ENCODE measurements at places on chromosomes 13 and 19. TPM values are rescaled to one million over a fixed set of nuclear protein-coding genes. Genes with fewer than 3 reads are reported as not detected.

DNA sequence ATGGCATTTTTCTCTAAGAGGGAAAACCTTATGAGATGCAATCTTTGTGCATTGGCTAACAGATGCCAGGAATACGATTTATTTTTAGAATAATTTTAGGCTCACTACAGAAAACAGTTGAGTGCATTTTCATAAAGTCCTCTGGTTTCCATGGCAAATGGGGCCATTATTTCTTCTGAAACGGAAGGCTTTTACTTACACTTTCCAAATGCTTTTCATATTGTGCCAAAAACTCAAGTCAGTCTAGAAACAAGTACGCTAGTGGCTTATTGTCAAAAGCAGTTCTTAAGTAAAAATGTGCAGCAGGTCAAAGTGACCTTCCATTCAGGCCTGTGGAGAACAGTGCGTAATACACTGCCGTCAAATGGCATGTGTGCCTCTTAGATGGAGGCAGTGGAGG, 628.7 kb downstream of the EFNB2 start:
- no peak for DNase-seq

GRCh38 chr19:30153326-30154210, 211.5 kb downstream of the URI1 start:
- no peak for DNase-seq

DNA sequence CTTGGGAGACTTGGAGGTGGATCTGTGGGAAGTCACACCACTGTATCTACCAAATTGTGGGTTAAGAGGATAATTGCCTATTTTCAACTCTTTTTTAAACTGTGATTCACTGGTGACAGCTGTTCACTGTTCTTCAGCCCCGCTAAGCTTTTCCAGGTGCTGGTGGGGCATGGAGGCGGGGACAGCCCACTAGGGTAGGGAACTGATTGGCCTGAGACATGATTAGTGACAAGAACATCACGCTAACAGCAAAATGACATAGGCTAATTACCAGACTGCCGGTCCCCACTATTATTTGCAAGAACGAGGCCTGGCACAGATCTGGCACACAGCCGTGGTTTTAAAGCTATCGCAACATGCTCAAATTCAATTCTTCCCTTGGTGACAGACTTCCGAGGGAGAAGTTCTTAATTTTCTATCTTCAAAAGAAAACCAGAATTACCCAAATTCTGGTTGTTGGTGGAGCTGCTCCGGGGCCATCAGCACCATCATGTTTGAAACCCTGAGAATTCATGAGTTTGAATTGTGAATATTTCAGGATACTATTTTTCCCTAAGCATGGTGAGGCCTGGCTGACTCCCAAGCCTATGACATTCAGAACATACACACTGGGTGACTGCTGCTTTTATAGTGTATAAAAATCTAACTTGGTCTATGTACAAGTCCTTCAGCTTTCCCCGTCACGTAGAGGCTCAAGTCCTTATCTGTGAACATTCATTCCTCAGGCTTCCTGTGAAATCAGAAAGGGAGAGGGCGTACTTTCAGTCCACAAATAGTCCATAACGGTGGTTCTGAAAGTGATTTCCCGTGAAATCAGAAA, 17.9 kb downstream of the DOCK9 start:
- no peak for DNase-seq

DNA sequence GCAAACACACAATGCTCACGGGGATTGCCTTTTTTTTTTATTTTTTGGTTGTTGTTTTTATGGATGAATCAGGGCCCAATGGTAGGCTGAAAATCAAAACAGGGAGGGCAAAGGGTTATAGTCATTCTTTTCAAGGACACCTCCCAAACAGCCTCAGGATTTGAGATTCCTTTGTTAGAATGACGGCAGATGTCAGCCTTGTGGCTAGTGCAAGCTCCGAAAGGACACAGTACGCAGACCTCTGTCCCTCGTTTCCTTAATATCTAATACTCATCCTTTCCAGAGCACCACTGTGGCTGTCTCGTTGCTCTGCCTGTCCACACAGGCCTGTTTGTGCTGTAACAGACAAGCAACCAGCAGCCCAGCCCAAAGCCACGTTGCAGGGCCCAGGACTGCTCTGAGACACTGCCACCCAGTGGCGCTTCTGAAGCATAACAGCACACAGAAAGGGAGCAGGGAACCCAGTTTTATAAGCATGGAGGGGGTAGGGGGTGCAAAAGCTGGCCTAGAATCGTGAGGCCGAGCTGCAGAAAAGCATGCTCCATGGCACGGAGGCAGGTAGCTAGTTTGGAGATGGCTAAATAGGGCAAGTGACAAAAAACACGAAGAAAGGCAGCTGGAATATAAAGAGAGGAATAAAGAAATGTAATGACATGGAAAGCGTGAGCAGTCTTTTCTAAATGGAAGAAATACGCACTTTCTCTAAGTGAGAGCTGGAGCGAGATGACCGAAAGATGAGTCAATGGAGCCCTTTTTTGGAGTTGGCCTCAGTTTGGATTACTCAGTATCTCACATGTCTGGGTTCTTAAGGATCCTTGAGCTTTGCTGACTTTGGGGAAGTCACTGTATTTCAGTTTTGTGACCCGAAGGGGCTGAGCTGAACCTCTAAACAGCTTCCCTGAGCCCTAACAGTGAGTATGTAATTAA, 40.7 kb upstream of the MEDAG start:
- DNase-seq: peak; percentile 96

- peak; percentile 89 for DNase-seq
These were observed 11.0 kb downstream of the FUZ start for GRCh38 chr19:49801966-49802661.

DNA sequence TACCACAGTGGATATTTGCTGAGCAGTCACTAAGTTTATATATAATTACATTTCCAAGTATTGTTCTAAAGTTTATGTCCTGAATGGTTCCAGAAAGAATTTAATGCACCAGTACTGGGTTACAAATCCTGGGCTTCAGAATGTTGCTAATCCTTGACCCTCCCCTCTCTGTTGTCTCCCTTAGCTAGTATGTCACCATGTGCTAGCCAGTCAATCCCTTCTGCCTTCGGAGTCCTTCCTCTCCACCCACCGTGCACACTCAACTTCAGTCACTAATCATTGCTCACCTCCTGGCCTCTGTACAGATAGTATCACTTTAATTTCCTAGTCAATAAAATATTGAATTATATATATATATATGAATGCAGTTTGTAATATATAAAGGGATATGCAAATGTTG, 7.5 kb downstream of the FAM124A start:
- DNase-seq: no peak

DNA sequence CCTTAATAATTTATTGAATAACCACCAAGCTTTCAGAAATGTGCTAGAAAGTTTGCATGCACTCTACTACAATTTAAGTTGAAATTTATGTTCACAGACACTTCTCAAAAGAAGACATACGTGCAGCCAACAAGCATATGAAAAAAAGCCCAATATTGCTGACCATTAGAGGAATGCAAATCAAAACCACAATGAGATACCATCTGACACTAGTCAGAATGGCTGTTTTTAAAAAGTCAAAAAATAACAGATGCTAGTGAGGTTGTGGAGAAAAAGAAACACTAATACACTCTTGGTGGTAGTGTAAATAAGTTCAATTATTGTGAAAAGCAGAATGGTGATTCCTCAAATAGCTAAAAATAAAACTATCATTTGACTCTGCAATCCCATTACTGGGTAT, 308.8 kb upstream of the PCDH9 start:
- DNase-seq: peak; percentile 36

GRCh38 chr13:33066329-33066728, 50.1 kb downstream of the KL start:
- no peak for DNase-seq

- DNase-seq: no peak
These were observed 60.2 kb downstream of the ESD start for GRCh38 chr13:46736541-46737310.

DNA sequence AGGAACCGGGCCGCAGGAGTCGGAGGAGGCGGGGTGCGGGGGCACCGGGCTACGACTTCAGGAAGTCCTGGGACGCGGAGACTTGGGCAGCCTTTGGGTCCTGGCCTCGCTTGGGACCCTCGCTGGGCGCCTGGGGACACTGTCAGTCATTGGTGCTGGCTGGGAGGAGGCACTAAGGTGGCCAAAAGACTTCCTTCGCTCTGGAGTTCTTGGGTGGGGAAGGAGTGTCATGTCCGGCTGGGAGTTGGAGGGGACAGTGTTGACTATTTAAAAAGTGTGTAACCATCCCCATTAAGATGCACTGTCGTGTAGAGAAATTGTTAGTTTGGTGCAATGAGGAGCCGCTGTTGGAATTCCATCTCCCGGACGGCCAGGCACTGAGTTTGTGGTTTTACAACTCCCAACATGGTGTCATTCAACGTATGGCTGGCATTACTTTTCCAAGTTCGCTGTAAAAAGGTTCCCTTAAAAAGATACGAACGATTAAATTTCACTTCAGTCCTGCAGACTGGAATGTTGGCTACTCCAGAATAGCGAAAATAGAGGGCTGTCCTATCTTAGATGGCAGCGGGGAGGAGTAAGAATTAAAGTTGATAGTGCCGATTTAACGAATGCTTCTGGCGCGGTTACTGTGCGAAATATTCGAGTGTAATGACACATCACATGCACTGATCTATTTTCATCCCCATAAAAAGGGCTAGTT, 776 bp downstream of the DNAJC3 start:
- DNase-seq: peak; percentile 31

DNA sequence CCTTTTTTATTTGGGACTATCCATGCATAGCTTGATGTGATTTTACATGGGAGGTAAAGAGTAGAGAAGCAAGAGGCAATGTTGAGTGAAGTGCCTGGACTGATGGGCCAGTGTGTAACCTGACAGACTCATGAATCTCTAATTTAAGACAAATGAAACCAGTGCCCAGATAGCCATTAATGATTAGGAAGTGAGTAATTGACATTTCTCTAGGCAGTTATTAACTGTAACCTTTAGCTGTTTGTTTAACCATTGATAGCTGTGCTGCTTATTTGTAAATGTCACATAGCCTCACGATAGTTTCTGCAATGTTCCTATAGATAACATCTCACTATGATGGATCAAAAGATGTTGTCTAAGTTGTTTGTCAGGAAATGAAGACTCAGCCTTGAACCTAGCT, 1047.5 kb upstream of the SPRY2 start:
- no peak for DNase-seq

DNA sequence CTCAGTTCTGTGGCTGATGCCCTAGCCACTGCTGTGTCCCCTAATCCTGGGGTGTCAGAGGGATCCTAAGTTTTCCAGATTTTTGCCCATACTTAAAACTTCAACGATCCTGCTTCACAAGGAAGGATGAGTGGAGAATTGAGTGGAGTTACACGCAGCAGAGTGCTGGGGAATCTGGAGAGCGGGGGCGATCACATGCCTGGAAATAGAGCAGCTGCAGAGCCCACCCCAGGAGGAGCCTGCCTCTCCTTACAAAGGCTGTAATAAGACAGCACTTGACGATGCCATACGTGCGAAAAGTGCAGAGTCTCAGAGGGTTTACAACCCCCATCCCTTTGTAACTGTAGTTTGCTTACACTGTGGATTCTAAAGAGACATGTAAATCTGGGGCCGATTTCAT, 40.6 kb downstream of the SUGP2 start:
- no peak for DNase-seq

- DNase-seq: no peak
These were observed 25.8 kb upstream of the SPATA13 start for GRCh38 chr13:24134757-24135156.

DNA sequence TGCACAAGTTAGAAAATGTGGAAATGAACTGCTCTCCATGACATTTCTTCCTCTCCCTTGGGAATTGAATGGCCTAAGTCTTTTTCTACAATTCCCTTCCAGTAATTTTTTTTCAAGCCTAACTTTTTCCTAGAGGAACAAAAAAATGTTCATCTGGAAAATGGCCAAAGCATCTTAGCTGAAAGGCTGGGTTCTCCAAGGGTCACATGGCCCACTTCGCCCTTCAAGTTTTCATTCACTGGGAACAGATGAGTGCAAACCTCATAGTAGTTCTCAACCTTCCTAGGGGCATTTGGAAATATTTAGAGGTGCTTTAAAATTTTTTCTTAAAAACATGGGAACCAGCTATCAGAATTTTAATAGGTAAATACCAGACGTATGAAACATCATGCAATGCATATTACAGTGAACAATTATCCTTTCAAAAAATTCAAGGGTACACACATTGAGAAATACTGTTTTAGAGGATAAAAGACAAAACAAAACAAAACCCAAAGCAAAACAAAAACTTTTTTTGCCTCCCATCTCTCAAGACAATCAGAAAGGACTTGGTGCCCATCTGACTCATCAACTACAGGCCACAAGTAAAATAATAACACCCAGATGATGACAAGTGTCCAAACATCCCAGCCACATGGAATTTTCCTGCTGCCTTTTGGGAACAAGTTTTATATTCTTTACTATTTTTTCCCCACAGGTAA, 208.8 kb downstream of the SLITRK6 start:
- peak; percentile 23 for DNase-seq

DNA sequence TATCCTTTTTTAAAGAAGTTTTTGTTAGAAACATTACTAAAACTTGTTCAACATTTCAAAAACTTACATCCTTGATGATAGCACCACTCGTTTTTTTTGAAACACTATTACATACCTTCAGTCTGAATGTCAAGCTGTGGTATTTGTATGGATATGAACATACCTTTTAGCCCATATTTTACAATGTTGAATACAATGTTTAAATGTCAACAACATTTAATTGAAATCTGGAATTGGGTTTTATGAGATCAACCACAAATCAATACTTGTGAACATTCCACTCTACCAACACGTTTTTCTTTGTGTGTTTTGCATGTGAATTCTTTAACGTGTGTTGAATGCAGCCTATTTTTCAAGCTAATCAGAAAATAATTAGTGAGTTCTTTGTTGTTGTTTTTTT, 4.7 kb downstream of the SERP2 start:
- DNase-seq: no peak

GRCh38 chr13:24228852-24229458, 68.4 kb downstream of the SPATA13 start:
- peak; percentile 68 for DNase-seq

DNA sequence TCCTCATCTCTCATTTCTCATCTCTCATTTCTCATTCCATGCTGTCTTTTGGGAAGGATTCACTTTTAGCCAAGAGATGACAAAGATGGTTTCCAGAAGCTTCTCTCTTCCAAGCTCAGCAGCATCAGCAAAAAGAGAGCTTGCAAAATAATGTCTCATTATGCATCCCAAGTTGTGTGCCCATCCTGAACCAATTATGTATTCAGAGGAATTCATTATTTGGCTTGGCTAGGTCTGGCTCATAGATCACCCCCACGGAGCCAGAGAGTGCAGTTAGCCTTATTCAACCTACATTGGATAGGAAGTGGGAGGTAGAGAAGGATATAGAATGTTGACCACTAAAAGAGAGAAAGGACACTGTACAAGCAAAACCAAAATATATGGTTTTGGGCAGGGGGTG, 5.4 kb upstream of the OLFM2 start:
- no peak for DNase-seq

Gene DIRAS1
- 11.3 TPM for total RNA-seq

Gene SLC46A3
- 4.6 TPM for total RNA-seq

Gene GNG7
- total RNA-seq: 0.83 TPM

Gene RETN
- total RNA-seq: not detected

Gene PCSK4
- total RNA-seq: 1.5 TPM

Gene CBLC
- total RNA-seq: under 0.01 TPM

Gene KIR2DL4
- total RNA-seq: not detected

Data from fibroblast of lung (primary cell).